ENCODE measurements at places on chromosomes 3 and 15.

DNA sequence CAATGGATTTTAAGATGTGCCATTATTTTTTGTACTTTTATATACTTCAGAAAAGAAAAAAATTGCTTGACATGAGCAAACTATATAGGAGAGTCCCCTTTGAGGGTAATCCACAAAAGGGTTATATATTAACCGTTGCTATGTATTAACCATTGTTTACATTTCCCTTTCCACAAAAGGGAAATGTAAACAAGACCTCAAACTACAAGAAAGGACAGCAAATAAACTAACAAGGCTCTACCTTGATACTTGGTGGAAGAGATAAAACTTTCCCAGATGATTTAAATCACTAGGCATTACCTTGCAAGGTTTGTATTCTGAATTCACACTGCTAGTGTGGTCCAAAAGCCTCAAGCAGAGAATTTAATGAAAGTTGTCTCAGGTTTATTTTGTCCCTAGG is 616.3 kb upstream of the BCHE start:
- no peak for DNase-seq

DNA sequence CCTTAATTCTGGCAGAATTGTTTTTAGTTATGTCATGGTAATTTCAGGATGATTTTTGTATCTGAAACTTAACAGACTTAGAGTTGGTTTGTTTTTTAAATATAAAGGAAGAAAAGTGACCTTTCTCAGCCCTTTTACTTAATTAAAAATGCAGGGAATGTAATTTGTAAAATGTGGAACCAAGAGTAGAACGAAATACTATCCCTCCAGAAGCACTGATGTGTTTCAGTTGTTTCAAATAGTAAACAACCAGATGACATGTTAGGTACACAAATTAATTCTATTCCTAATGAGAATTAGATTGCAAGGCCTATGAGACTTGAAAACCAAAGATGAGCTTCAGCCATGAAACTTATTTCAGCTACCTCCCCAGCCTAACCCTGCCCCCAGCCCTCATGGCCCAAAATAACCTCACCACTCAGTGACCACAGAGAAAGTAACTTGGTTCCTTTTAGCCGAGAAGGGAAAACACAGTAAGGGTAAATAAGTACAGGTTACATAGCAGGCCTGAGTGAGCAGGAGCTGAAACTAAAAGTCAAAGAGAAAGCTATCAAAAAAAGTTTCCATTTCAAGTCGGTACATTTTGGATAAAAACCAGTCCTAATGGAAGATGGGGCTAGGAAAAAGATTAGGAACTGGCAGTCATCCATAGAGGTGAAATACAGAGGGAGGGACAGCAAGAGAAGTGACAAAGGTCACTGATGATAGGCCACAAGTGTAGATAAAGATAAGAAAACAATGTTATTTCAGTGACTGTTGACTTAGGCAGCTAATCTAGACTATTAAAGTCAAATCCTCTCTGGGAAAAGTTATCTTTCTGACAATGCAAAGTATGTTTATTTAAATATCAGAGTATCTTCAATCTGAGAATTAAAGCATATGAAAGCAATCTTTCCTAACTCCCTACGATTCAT is 23.2 kb downstream of the SENP8 start:
- DNase-seq: no peak

GRCh38 chr15:37199545-37199944 is 99.2 kb upstream of the MEIS2 start:
- DNase-seq: no peak

DNA sequence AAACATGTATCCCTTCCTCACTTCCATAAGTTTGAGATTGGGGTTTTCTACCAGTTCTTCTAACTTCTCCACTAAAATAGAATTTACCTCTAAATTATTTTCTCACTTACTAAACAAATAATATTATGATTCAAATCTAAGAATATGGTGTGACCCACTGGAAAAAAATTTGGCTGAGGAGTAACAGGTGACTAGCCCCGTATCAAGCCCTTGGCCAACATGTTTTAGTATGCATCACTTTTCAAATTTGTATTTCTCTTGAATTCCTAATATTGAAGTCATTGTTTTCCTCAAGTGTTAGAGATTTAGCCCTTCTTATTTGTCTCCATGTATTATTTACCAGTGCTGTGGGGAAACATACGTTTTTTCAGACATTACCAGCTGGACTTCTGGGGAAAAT is 759.4 kb downstream of the NSUN3 start:
- DNase-seq: no peak
